Urothelium cell line (cell line): ENCODE measurements at places on chromosomes 1 and 21.

DNA sequence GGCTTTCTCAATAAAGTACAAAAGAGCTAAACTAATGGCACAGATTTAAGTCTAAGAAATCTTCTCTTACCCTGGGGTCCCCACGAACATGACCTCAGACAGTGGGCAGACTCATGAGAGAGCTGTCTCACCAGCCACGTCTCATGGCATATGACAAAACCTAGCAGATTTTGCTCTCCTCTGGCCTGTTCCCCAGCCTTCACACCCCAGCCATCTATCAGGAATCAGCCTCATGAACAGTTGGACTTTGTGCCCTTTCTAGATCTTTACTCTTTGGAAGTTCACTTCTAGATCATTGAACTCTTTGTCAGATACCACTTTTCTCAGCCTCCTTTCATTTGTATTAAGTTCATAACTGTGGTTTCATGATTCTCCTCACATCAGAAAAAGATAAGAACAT lies 14.2 kb upstream of the HSD3B1 start:
- no peak for DNase-seq

DNA sequence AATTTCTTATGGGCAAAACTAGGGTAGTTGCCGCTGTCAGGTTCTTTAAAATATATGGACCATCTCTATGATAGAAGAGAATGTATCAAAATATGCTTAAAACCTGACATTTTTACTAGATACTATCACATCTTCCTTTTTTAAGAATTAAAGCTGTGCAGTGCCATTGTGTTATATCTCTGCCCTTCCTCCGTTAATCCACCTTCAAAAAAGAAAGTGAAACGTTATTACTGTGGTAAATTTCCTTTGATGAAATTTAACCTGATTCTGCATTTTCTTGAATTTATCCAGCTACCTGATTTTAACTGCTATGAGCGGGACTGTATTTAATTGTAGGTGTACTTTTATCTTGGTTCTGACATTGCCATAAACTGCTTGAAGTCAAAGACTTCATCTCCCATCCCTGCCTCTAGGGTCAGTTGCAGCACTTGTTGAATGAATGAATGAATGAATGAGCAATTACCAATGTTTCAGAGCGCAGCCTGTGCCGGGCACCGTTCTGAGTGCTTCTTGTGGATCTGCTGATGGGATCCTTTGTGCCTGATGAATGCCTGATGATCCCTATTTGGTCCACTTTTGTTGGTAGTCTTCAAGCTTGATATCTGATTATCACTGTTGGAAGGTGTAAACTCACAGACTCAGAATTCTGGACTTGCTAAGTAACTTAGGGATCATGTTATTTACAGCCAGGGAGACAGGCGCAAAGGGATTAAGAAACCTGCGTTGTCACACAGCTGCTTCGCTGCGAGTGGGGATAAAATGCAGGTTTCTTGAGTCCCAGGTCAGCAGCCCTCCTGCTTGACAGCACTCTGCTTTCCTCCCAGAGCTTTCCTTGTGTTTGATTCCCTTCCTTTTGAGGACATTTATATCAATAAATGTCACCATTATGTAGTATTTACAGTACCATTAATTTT lies 30.1 kb downstream of the SMYD2 start:
- no peak for DNase-seq

- DNase-seq = peak; percentile 20
Observed at GRCh38 chr1:93907718-93908117, 1.5 kb downstream of the GCLM start.

- DNase-seq = no peak
Observed at GRCh38 chr1:2817784-2818564, 16.5 kb upstream of the TTC34 start.

GRCh38 chr21:19420565-19420964 lies 1017.0 kb upstream of the TMPRSS15 start:
- no peak for DNase-seq

GRCh38 chr1:204714194-204714860 lies 28.8 kb upstream of the LRRN2 start:
- no peak for DNase-seq

DNA sequence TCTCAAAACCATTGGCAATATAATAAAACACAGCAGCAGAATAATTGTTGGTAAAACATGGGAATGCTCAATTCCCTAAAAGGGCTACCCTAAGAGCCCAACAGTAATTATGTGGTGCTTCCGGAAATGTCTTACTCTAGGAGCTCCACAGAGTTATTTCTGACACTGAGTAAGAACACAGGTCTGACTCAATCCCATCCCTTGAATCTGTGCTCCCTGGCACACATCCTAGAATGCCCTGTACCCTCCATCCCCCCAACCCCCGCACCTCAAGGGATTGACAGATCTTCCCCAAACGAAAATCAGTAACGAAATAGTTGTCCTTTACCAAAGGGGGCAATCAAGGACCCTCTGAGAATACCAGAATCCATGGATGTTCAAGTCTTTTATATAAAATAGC lies 71.9 kb downstream of the SMYD2 start:
- DNase-seq = no peak

GRCh38 chr1:65321879-65322278 lies 12.5 kb downstream of the DNAJC6 start:
- DNase-seq = no peak

DNA sequence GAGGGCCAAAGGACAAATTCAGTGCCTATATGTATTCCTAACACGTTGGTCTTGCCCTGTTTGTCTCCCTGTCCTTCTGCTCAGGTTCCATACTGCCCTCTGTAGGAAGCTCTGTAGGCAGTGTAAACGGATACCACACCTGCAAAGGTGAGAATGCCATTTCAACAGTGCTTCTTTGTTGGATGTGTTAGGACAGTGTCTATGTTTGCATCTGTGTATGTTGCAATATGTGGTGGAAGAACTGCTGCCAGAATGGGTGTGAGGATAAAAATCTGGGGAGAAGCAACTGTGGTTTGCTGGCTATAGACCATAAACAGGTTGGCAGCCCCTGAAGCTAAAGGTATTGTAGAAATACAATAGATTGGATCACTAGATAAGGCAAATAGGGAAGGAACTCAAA lies 113.1 kb upstream of the BMP8A start:
- peak; percentile 28 for DNase-seq

DNA sequence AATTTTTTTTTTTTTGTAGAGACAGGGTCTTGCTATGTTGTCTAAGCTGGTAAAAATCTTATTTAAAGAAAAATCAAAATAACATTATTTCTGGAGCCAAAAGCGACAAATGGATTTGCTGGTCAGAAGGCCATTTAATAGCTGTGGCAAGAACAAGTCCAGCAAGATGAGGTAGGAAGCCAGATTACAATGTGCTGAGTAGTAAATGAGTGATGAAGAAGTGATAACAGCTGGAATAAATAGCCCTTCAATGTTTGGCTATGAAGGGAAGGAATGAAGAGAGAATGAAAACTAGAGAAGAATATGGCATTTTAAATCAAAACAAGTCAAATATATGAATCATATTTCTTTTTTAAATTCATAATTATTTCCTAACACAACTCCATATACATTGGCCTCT lies 34.5 kb downstream of the SYDE2 start:
- DNase-seq = no peak

DNA sequence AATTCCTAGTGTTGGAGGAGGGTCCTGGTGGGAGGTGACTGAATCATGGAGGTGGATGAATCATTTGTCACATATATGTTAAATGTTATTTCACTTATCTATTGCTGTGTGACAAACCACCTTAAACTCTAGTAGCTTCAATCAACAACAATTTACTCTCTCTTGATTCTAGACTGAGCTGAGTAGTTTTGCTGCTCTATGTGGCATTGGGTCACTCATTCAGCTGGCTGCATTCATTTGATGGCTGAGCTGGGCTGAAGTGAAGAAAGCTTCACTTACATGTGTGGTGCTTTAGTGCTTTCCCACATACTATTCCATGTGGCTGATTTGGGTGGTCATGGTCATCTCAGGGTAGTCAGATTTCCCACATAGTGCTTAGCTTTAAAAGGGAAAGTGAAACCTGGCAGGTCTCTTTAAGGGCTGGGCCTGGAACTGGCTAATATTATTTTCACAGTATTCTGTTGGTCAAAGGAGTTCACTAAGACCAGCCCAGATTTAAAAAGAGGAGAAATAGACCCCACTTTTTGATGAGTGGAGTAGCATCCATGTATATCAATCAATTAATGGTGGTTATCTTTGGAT lies 10.5 kb downstream of the DNAH14 start:
- DNase-seq = no peak

GRCh38 chr21:35720208-35720731 lies 340.1 kb downstream of the SETD4 start:
- DNase-seq = no peak

DNA sequence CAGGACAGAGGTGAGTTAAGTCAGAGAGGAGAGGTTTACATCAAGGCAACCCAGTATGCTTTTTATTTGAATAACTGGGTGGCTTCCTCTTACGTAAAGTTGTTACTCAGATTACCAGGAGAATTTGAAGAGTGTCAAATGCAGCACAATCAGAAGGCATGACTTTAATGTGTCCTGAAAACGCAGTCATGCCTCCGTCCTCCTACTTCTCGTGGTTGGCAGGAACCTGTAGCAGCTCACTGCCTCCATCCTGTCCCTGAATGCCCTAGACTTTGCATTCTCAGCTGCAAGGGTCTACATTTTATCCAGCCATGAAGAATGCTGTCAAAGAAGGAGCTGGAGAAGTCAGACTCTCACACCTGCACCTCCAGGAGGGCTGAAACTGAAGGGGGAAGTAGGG lies 66.7 kb downstream of the MIS18A start:
- no peak for DNase-seq

- DNase-seq = peak; percentile 14
Observed at GRCh38 chr1:151763990-151764389, 694 bp upstream of the MRPL9 start.

DNA sequence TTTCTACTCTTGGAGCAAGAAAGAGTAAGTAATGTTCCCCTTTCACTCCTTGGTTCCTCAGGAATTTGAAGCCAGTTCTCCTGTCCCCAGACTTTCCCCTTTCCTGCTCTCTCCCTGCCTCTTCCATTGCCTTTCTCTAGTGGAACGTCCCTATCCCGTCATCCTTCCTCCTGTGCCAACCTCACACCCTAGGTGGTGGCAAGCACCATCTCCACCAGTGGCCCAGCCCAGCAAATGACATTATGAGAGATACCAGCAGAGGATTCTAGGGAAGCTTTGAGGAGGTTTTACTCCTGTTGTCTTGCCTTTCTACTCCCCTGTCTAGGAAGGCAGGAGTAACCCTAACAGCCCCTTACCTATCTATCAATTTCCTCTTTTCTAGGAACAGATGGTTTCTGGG lies 8.1 kb upstream of the TACSTD2 start:
- no peak for DNase-seq

- DNase-seq = peak; percentile 15
Observed at GRCh38 chr1:223815865-223816264, 29.9 kb downstream of the TP53BP2 start.

- no peak for DNase-seq
Observed at GRCh38 chr1:171292799-171293198, 21.2 kb upstream of the FMO4 start.

DNA sequence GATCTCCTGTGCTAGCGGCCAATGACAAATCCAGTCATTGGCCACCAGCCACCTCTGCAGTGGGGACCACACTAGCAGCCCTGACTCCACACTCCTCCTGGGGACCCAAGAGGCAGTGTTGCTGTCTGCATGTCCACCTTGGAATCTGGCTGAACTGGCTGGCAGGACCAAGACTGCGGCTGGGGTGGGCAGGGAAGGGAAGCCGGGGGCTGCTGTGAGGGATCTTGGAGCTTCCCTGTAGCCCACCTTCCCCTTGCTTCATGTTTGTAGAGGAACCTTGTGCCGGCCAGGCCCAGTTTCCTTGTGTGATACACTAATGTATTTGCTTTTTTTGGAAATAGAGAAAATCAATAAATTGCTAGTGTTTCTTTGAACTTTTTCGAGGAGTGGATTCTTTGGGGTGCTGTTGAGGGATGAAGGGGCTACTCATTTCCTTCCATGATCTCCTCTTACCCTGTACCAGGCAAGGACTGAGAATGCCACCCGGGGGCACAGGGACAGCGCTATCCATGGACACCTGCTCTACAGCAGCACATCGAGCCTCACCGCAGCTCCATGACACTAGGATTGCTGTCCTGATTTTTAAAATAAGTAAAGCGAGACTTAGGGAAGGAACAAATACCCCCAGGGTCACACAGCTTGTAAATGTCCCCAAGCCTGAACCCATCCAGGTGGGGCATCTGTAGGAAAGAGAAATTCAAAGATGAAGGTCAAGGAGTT lies 44.7 kb downstream of the TNNT2 start:
- no peak for DNase-seq

- no peak for DNase-seq
Observed at GRCh38 chr1:225885336-225885735, 3.2 kb upstream of the TMEM63A start.
